NB4 (cell line): ENCODE measurements at places on chromosomes 5 and 9.

DNA sequence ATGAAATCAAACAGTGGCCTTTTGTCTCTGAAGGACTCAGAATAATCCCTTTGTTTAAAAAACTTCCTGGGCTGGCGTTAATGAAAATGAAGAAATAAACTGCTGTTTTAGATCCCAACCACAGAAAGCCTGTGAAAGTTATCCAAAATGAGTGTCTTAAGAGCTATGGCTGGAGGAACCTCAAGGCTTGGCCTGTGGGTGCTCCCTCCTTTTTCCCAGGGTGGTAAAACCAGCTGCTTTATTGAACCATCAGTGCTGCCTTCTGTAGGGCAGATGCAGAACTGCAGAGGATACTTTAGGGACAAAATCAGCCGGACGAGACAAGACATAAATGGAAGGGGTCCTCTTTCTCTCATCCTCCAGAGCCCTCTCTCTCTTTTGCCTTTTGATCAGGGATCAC is 100.9 kb downstream of the SMARCA2 start:
- peak; percentile 59 for DNase-seq

DNA sequence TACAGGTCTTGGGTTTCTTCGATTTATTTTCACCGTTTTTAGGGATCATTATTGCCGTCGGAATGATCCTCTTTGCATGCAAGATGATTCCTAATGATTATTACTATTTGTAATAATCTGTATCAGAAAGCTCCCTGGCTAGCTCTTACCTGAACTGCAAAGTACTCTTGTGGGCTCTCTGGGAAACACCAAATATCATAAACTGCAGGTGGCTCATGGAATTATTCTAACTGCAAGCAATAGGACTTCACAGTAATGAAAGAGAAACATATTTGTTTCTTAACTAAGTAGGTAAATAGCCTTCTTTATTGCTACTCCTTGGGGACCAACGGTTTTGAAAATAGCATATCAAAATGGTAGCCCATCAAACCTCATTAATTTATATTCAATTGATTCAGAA is 219.4 kb downstream of the NFIB start:
- no peak for DNase-seq

- DNase-seq = peak; percentile 14
Observed at GRCh38 chr5:91281401-91281800, 101.7 kb downstream of the ARRDC3 start.

DNA sequence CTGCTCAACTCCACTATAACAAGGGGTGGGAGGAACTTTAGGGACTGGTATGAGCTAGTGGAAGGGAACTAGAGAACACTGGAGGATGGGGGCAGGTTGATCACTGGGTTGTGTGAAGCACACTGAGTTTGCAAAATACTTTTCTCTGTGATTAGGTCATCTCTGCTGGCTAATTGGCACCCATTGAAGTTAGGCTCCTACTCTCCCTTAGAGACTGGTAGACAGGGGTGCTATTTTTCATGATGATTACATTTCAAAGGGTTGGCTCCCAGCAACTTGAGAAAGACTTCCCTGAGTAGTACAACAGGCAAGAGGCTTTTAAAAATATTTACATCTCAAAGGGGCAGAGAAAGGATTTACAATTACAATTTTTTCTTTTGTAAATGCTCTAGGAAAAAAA is 50.4 kb upstream of the MTAP start:
- no peak for DNase-seq

GRCh38 chr5:110545716-110546115 is 180.8 kb downstream of the TMEM232 start:
- DNase-seq = no peak

DNA sequence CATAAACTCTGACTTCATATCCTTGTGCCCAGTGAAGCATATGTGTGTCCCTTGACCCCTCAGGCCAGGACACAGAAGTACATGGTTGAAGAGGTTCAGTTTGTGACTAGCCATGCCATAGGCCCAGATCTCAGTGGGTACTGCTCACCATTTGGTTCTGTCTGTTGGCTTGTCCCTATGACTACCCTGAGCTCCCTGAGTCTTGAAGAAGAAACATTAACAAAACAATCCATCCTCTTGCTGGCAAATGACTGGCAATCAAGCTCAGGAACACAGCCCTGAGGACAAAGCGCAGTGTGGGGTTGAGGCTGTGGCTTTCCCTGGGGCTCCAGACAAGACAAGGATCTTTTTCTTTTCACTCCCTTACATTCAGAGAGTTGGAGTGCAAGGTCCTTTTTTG is 46.3 kb downstream of the TNFAIP8 start:
- DNase-seq = no peak

DNA sequence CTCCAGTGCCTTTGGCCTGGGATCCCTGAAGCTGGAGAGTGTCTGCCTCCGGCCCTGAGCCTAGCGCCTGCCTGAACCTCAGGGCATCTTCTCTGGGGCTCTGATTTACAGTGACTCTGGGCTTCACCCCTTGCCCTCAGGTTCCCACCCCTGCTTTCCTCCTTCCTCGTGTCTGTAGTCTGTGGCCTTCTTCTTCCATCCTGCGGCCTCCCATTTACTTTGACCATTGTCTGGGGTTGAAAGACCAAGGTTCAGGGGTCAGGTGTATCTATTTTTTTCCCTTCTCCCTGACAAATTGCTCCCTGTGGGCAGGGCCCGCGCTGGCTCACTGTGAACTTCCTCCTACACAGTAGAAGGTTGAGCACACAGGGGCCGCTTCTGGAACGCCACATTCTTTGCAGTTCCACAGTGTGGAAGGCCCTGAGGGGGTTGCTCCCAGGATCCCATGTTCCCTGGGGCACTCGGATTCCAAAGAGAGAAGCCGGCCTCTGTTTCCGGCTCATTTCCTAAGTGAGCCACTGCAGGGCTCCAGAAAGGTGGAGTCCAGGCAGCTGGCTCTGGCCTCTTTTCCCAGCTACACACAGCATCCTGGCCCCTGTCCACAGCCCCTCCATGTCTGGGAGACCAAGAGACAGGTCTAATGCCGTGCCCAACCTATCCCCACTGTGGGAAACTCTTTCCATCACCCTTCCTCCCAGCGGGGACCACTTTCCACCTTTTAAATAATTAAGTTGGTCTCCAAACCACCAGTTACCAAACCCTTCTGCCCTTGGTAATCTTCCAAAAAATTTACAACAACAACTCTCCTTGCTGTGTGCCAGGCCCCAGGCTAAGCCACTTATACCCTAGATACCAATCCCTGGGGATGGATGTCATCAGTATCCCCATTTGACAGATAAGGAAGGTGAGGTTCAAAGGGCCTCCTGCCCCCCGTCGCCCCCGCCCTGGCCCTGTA is 140.3 kb upstream of the IER5L start:
- no peak for DNase-seq

GRCh38 chr9:108885643-108886348 is 23.7 kb downstream of the ACTL7A start:
- peak; percentile 85 for DNase-seq
